ENCODE measurements at places on chromosomes 2 and 18.

GRCh38 chr2:106073678-106074406, 120.3 kb downstream of the UXS1 start:
- no peak for DNase-seq

DNA sequence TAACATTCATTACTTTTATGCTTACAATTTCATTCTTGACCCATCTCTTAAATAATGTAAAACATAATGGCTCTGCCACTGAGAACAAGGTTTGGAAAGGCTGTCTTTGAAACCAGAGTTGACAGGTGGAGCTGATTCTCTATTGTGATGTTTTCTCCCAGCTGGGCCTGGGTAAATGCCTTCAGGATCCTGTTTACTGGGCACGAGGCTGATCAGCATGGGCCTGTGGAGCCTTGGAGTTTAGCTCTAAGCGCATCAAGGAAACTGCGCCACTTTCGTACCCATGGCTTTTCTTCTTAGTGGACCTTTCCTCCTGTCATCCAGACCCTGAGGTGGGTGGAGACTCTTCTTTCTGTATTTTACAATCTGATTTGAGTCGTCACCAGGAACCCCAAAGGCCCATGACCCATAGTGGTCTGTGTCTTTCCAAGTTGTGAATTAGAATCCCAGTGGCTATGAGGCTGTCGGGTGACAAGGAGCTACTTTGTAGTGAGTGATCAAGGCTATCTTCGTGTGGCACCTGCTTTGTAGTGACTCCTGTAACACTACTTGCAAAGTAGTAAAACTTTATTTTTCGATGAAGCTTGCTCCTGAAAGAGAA, 123.1 kb downstream of the LPIN1 start:
- no peak for DNase-seq

- no peak for DNase-seq
Observed at GRCh38 chr2:164719996-164720941, 99.0 kb upstream of the GRB14 start.

- no peak for DNase-seq
Observed at GRCh38 chr2:155412598-155412997, 714.1 kb downstream of the KCNJ3 start.

All from stimulated activated CD4-positive, alpha-beta T cell treated with anti-CD3 and anti-CD28 coated beads, Interleukin-15, amount 100 ng/mL, for 48 hours (primary cell).